SJCRH30 (cell line): ENCODE measurements at places on chromosomes 7 and 10.

DNA sequence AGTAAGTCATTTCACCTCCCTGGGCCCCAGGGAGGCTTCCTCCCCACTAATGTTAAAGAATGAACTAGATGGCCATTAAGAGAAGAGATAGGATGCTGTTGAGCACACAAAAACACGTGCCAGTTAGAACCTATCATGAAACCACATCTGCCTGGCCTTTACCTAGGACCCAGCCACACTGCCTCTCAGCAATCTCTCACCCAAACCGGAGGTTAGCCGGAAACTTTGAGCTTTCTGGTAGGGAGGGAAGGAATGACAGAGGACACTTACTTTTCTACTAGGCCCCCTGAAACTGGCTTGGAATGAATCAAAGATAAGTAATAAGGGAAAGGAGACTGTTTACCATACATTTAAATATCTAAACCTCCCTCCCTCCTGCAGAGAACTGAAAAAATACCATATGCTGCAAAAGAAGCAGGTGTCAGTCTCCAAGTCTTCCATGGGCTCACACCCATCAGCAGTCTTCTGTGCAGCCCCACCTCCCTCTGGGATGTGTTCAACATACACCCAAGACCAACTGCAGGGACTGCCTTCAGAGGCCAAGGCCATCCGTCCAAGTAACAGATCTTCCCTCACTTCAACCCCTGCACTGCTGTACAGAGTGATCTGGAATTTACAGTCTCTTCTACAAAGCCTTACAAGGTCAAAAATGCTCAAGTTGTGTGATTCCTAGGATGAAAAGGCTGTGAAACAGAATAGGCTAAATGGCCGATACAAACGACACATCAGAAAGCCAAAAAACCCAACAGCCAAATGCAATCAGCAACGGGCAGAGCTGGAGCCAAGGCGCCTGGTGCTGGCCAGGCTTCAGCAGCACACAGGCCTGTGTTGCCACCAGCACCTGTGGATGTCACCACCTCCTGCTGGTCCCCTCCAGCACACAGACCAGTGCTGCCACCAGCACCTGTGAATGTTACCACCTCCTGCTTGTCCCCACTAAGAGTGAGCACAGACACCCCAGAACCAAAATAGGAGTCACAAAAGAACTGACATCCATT is 42.4 kb downstream of the SORBS1 start:
- no peak for DNase-seq

DNA sequence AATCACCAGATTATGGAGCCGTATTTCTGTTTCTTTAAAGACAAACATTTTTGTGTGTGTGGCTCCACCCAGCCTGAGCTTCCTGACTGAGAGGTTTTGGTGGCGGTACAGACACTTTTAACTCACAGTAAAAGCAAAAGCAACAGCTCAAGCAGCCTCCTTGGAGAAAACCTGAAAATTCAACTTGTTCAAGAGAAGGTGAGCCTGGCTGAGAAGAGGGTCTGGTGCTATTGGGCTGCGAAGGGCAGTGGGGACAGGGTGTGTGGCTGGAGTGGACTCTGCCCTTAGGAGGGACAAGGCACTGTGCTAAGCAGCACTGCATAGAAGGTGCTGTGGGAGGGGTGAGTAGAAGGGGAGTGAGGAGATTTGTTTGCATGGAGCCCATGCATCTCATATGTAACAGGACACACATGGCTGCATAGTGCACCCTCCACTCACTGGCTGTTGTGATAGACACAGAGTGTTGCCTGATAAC is at the start of gene GIMAP7:
GIMAP7 (plus strand) TSS at position 125 of the 475 bp plus-strand sequence. CDS start 5,103 bp downstream, outside the sequence.
- DNase-seq, result no peak

DNA sequence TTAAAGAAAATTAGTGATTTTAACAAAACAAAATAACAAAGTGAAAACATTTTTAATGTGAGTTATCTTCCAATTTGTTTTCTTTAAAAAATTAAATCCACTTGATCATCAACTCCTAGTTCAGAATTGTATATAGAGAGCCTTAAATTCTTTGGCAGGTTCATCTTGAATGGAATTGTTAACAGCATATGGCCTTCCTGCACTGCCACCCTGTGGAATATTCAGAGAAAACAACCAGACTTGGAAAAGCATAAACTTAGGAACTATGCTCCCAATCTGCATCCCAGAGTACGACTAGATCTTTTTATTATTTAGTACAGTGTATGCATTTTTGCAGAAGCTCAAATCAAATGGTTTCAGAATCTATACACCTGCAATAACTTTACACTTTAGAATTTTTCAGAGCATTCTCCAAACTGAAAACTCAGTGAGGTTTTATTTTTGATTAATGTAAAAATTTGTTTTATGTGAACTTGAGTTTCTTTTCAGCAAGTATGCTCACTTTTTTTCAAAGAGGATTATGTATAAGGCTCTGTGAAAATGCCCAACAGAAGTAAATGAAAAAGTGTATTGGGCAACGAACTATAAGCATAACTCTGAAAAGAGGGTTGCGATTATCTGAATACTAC is 44.9 kb upstream of the ANK3 start:
- DNase-seq, result peak; percentile 13

DNA sequence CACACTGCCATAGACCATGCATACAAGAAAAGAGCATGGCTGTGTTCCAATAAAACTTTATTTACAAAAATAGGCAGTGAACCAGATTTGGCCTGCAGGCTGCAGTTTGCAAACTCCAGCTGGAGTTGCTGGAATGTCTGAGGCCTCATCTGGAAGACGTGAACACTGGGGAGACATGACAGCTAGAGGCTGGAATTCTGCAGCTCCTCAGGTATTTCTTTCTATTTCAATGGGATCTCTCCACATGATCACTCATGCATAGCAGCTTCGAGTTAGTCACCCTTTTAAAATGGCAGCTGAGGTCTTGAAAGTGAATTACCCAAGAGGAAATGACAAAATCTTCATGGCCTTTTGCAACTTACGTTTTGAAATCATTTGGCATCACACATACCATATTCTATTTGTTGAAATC is 52.6 kb upstream of the BET1 start:
- no peak for DNase-seq

- no peak for DNase-seq
Measured at GRCh38 chr10:78398382-78398781, 364.7 kb downstream of the RPS24 start.

GRCh38 chr7:41918597-41918996 is 215.7 kb upstream of the INHBA start:
- no peak for DNase-seq

- peak; percentile 64 for DNase-seq
Measured at GRCh38 chr10:90592638-90593302, 265.1 kb downstream of the HTR7 start.

- no peak for DNase-seq
Measured at GRCh38 chr10:4763960-4764428, 62.0 kb upstream of the AKR1E2 start.

DNA sequence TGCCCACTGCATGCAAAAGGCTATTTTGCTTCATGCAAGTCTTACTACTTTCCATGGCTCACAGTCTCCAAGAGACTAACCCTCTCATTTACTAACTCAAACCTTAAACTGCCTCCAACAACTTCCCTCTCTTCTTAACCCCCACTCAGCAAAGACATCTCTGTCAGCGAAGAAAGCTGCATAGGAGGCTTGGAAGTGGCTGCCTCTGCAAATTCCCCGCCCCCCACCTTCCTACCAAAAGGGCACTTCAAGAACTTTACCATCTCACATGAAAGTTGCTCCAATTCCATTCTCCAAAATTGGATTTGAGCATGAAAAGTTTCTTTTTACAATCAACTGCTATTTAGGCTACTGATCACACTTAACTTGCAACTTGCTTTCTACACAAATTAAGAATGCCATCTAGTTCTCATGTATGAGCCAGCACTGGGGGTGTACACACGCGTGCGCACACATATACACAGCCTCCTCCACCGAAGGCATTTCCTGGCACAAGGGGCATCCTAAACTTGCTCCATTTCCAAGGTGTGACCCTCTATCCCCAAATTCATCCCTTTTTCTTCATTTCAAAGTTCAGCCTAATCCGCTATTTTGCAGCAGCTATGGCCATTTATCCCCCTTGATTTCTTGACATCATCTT is 1.8 kb downstream of the CCDC6 start:
- DNase-seq, result no peak

DNA sequence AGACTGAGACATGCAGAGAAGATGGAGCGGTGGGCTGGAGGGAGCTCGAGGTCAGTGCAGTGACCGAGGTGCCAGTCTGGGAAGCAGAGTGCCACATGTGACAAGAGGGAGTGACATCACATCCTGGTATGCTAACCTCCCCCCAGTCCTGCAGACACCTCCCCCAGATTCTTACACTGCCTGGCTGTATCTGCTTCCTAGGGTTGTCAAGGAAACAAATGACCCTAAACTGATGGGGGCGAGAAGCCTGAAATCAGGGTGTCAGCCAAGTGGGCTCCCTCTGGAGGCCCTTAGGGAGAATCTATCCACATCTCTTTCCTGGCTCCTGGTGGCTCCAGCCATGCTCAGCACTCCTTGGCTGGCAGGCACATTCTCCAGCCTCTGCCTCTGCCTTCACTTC is 316.1 kb upstream of the ZMIZ1 start:
- DNase-seq, result no peak

GRCh38 chr7:132895231-132895630 is 186.7 kb downstream of the CHCHD3 start:
- no peak for DNase-seq

DNA sequence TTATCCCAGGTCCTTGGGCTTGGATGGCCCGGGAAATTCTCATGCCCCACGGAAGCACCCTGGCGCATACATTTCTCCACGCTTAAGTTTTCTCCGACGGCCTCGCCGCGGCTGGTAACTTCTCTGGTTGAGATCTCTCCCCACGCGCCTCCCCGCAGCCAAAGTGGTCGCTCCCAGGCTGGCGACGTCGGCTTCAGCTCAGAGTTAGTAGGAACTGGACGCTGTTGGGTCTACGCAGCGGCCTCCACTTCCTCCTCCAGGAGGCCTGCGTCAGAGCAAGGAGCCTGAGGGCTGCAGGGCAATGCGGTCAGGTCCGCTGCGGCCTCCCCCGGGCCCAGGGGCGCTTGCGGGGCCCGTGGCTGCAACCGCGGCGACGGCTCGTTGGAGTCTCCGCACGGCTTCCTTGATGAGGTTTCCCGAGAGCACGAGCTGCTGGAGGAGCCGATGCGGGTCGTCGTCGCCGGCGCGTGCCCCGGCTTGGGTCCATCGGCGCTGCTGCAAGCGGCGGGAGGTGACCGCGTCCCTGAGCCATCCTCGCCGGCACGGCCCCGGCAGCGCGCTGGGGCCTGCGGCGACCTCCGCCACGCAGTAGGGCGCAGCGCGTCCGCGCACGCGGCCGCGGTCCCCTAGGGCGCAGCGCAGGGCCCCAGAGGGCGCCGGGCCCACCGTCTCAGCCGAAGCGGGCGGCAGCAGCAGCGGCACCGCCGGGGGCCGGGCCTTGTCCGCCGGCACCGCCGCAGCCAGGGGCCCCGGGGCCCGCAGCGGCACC is 744 bp downstream of the FRAT2 start:
- peak; percentile 68 for DNase-seq

DNA sequence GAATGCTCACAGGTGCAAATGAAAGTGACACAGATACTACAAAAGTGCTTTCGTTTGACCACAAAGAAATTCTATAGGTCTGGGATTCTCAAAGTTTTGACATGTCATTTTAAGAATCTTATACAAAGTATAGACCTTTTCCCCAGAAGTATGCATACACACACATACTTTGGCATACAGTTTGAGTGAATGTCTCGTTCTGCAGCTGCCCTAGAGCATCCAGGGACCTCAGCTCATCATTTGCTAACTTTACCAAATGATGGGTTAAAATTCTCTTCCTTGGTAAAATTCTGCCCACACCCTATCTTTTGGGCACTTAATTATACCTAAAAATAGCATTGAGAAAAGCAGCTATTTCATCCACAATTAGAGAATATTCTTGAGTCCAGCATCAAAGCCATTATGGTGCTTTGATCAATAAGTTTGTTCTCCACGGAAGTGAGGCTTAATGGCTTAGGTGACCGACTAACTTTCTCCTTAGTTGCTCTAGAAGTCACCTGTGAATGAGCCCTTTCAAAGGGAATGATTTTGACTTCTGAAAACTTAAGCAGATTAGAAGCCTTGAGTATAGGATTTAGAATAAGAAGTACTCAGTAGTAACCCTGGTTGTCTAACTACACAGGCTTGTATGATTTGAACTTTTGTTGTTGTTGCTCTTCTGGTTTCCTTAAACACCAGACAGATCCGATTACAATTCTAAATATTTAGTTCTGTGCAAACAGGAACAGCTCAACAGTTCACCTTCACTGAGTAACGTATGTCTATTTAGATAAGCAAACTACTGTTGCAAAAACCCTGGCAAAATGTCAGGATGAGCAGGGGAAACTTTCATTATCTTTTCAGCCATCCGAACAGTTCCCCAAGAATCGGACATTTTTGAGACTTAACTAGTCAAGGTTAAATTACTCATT is 70.6 kb downstream of the CNNM2 start:
- peak; percentile 23 for DNase-seq

DNA sequence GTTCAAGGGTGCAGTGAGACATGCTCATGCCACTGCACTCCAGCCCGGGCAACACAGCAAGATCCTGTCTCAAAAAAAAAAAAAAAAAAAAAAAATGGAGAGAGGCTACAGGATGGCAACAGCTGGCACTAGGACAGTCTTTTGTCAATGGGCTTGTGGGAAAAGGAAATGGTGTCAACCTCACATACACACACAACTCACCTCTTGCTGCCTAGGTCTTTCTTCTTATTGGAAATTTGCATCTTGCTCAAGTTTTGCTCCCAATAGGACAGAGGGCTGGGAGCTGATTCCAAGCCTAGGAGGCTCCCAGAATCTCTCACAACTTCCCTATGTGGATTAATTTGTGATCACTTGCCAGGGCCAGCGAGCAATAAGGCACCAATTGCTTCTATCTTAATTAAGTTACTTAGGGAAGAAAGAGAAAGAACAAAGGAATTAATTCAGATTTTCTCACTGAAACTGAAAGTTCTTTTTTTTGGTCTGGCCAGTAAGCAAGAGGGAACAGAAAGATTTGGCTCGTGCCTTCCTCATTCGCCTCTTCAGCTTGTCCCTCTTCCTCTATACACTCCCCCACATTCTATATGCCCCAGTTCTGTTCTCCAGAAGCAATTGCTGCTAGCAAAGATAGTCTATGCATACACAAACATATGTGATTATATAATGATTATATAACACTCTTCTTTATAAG is 33.8 kb downstream of the MAP3K8 start:
- peak; percentile 17 for DNase-seq

- DNase-seq, result no peak
Measured at GRCh38 chr10:48316236-48316635, 9.8 kb downstream of the MAPK8 start.
